ENCODE measurements at places on chromosomes 7 and 10.

GRCh38 chr10:24821986-24822385 lies 98.3 kb upstream of the ARHGAP21 start:
- no peak for DNase-seq

DNA sequence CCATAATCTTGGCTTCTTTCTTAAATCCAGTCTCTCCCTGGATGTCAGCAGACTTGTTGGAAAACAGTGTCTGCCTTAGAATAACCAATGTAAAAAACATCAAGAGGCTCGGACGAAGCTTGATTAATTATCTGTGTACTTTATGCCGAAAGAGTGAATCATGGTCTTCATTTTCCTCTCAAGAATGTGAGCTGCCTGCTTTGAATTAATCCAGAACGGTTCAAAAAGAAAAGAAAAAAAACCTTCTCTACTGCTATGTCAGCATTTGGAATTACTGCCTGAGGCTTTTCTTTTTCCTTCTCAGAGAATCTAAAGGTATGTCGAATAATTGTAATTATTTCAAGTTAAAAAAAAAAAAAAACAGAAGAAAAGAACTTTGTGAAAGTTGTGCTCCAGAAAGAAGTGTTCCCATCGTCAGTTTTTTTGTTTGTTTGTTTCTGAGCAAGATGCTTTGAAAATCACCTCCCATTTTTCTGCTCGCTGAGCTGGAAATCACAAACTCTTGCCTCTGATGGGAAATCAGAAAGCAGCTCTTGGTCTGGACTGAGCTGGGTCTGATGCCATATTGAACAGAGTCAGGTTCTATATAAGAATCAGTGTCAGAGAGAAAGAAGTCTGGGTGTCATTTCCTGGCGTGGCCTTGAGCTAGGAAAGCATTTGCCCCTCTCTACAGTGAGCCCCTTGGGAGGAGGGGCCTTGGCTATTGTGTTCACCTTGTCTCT lies 20.2 kb downstream of the PLPP4 start:
- no peak for DNase-seq

- DNase-seq = no peak
Observed at GRCh38 chr7:47493976-47494911, 87.7 kb downstream of the TNS3 start.

DNA sequence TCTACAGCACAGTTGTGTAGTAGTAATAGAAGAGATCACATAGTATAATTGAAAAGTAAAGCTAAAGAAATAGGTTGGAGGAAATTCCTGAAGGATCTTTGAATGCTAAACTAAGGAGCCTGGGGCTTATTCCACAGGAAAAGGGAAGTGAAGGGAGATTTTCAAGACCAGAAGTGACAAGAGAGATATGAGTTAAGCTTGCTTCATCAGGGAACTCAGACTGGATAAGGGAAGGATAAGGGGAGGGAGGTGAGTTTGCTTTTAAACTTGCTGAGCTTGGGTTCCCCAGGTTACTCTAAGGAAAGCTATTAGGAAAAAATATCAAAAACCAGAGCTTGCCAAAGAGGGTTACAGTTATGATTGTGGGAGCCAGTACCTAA lies 182.4 kb downstream of the RAPGEF5 start:
- no peak for DNase-seq

GRCh38 chr7:40922316-40922670 lies 780.6 kb downstream of the INHBA start:
- no peak for DNase-seq

DNA sequence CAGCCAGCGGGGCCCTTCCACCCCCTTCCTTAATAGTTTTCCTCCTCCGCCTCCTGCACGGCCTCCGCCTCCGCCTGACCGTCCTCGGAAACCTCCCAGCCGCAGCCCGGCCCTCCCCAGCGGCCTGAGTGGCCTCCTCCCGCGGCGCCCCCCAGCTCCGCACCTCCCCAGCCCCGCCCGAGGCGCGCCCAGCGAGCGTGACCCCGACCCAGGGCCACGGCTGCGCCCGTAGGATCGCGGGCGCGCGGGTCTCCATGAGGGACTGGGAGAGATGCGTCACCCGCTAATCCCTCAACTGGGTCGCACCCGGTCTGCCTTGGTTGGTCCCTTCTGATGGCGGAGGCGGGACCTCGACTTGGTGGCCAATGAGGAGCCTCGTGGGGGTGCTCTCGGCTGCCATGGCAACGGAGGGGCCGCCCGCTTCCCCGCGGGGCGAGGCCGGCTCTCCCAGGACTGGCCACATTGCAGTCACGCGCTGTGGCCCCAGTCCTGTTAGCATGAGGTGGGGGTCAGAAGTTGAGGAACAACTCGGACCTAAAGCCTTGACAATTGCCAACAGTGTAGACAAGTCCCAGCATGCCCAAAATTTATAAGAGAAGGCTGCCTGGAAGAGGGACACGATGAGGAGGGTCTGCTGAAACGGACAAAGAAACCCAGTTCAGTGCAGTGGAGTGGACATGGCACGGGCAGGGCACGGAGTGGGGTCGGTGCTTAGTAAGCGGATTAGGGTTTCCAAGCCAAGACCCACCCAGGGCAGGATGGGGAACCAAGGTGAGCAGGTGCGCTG lies 24.3 kb downstream of the DDIT4 start:
- DNase-seq = peak; percentile 84

DNA sequence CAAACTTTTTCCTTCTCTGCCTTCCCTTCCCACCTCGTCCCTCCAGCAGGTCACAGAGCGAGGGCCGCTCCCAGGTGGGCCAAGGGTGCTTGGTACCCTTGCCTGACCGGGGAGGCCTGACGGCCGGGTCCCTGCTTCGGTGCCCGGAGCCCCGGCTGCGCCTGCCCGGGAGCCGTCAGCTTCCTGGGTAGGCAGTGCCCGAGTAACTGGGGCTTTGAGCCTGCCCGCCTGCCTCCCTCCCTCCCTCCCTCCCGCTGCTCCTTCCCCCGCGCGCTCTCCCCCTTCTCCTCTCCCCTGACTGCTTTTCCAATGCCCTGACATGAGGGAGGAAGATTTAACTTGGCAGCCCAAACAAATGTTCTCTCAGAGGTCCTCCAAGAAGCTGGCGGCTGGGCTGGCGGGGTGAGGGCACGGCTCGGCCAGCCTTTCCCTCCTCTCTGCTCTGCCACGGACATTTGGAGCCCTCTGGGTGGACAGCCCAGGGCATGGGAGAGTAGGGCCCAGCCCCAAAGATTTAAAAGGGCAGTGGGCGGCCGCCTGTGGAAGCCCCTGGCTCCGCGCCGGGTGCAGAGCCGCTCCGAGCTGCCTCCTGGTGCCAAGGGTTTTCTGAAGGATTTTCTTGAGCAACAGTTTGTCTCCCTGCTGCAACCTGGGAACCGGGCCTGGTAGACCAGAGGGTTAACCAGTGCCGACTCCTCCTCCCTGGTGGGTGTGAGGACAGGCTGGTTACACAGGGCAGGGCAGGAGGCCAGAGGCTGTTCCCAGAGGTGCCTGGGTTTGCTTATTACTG lies 2.0 kb downstream of the ZMIZ1 start:
- DNase-seq = no peak

DNA sequence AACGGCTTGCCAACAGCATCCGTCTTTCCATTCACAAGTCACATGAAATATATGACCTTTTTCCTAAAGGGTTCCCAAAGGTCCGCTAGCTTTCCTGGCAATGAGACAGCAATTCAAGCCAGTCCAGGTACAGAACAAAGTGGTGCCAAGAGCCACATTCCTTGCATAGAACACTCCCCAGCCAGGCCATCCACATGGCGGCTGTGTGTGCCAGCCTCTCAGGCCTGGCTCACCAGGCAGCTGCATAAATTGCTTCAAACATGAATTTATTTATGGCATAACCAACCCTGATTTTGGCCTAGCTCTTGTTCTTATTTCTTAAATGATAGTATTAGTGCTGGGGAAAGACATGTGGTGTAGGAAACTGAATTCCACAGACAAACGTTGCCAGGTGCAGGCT lies 63.7 kb upstream of the CREB5 start:
- DNase-seq = no peak
